NCI-H460 (cell line): ENCODE measurements at places on chromosomes 11 and 22. TPM values are rescaled to one million over a fixed set of nuclear protein-coding genes. Genes with fewer than 3 reads are reported as not detected.

DNA sequence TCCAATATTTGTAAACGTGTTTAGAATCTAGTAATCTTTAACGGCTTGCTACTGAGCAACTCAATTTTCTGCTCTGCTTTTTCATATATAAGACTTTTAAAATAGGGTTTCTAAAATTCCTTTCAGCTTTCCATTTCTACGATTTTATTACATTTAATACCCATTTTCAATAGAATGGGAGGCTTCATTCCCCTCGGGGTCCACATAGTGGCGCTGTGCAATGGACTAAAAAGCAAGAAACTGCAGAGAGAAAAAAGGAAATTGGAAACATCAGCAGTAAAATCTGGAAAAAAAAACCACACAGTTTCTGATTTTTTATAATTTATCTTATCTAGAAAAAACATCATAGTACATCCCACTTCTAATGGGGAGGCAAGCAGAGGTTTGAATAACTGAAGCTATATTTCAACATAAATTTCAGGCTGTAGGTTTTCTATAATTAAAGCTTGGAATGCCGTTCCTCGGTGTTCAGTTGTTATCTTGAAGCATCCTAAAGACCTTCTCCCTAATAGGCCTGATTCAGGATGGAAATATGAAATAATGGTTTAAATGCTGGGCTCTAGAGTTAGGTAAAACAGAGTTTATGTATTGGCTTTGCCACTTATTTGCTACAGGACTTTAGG lies 18.7 kb upstream of the JHY start:
- DNase-seq = peak; percentile 24

GRCh38 chr11:72552399-72552910 lies 118.1 kb upstream of the CLPB start:
- DNase-seq = no peak

- no peak for DNase-seq
These were observed 607 bp downstream of the MRPL11 start for GRCh38 chr11:66437979-66438503.

DNA sequence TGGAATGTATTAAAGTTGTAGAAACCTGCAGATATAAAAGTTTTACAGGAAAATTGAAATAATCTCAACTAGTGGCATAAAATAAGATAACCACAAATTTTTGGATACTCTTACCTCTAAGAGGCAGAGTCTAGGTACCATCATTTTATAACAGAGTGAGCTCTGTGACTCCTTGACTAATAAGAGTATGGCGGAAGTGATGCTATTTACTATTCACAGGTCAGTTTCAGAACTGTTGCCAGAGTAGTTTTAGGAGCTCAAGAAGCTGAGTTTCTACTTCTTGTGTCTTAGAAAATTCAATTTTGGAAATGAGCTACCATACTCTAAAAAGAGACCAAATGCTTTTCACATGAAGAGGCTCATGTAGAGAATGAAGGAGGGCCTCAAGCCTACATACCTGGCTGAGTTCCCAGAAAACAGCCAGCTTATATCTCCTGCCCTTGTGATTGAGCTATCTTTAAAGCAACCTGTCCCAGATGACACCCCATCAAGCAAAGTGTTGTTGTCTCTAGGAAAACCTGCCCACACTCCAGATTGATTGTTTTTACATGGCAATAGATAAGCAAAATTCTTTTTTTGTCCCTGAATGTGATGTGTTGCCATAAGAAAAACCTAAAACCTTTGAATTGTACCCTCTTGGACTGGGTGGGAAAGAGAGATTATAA lies 712.8 kb upstream of the CNTN5 start:
- DNase-seq = no peak

DNA sequence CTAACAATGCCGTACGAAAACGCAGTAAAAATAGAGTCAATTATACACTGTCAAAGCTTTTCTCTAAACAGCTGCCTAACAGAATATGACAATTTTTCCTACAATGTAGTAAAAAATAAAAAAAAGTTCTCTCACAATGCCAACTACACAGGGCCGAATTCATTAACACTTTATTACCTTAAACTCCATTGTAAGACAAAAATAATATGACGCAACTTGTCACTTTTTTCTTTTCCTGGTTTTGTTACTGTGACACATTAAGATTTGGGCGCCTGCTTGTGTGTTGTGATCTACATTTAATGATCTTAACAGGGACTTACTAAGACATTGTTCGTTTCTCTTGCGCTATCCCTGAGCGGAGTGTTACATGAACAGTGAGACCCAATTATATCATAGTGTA lies 204.1 kb downstream of the INSC start:
- no peak for DNase-seq

- peak; percentile 51 for DNase-seq
These were observed at the start of gene GAS2L1 for GRCh38 chr22:29306175-29306834. TSS of gene GAS2L1 (plus strand) at chr22:29306650. CDS start at chr22:29308106, 1,456 bp downstream.

GRCh38 chr11:107468596-107468995 lies 11.0 kb upstream of the CWF19L2 start:
- DNase-seq = no peak

CEP57 gene
- total RNA-seq = 42.0 and 45.6 TPM in 2 replicates

APOBEC3B gene
- 3.6 and 5.1 TPM in 2 replicates for total RNA-seq
